Activated CD4-positive, alpha-beta T cell treated with anti-CD3 and anti-CD28 coated beads, Interleukin-2, amount 50 U/mL, for 24 hours (primary cell): ENCODE measurements at places on chromosomes 2 and 18.

DNA sequence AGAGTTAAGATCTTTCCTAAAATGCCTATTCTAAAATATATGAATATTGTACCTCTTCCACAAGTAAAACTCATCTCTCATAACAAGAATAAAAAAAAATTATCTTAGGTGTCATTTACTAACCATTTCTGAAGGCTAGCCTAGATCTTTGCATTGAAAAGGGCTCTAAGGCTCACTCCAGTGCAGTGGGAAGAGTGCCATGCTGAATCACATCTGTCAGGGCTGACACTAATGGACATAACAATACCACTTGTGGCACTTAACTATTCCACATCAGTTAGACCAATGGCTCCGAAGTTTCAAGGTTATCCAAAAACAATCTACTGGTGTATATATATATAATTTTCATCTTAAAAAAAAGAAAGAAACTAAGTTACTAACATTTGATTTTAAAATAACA is 130.2 kb downstream of the EXOC6B start:
- DNase-seq = no peak

- DNase-seq = no peak
These were observed 40.5 kb downstream of the CRYGD start for GRCh38 chr2:208083807-208084206.

DNA sequence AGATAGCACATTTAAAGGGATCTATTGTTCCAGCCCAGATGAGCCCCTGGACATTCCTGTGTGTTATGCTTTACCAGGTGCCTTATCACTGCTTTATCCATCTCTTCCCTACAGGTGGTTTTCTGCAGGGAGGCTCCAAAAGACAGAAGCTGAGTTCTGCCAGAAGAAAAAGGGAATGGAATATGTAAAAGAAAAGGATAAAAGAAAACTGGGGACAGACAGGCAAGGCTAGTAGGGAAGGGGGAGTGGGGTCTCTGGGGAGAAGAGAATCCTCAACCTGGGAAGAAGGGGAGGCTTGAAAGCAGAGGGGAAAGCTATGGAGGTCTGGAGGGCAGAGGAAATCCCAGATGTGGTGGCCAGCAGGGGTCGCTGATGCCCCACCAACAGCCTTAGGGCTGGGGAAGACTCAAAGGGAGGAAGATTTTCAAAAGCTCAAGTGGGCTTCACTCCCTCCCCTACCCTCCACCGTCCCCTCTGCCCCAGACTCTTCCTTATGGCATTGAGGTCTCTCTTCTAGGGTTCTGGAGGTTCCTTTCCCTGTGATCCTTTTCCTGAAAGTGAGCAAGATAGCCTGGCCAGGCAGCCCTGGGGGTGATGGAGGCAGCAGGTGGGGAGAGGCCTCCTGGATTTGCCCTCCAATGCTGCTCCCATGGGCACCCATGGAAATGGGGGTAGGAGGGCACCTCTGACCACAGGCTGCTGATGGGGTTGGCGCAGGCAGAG is 178.1 kb upstream of the PKDCC start:
- peak; percentile 51 for DNase-seq

DNA sequence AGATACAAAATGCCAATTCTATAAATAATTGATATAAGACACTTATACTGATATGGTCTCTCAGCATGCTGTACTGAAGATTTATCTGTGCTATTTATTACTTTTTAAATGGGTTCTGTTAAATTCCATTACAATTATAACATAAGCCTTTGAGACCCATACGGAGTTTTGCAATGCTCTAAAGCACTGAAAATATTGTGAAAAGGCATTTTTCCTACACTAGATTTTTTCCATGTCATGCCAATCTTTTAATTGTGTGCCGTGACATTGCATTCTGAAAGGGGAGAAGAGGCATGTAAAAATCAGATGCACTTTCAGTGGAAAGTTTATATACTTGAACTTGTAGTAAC is 46.5 kb downstream of the EFEMP1 start:
- DNase-seq = no peak

DNA sequence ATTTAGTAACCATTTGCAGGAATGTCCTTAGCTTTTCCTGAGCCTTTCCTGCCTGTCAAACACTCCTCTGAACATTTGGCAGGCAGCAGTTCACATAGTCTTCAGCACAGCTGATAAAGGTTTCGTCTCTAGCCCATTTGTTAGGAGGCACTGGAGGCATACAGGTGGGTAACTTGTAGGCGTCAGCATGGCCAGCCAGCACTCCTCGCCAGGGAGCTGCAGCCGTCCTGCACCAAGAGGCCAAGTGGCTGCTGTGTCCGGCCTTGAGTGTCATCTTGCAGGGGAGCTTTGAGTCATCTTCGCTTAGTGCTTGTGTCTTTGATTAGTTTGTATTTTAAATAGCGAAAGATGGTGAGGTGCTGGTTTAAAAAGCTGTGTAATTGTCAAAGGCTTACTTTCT is 120.3 kb upstream of the NFATC1 start:
- no peak for DNase-seq

- DNase-seq = no peak
These were observed 42.0 kb downstream of the EPHA4 start for GRCh38 chr2:221529943-221530652.

GRCh38 chr2:164593959-164594358 is 27.3 kb downstream of the GRB14 start:
- DNase-seq = no peak

DNA sequence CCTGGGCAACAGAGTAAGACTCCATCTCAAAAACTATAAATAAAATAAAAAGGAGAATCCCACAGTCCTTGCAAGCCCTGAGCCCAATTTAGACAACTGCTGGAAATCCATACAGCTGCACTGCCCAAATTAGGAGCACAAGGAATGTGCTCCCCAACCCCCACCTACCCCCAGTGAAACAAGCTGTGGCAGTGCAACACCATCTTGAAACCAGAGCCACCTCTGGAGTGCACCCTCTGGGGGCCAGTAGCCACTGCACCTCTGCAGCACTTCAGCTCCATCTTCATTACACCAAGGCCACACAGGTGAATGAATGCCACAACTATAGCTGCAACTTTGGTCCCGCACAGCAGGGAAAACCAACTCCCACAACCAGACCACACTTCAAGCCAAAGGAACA is 37.3 kb downstream of the USP34 start:
- DNase-seq = no peak

GRCh38 chr2:239736358-239737143 is 288.6 kb downstream of the NDUFA10 start:
- DNase-seq = no peak

DNA sequence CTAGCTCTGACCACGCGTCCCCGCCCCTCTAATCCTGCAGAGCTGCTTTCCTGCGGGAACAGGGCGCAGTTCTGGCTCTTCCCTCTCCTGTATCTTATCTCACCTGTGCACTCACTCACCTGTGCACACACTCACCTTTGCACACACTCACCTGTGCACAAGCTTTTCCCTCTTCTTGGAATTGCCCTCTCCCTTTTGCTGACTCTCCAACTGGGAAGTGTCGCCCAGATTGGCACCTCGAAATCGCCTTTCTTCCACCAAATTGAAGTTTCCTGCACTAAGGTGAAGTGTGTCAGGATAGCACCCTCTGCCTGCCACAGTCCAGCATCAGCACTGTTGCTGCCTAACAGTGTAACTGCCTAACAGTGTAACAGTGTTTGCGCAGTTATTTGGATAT is 566 bp upstream of the CMPK2 start:
- no peak for DNase-seq

- DNase-seq = no peak
These were observed 34.7 kb downstream of the ICOS start for GRCh38 chr2:203971251-203971650.

GRCh38 chr2:239912171-239912937 is 112.8 kb downstream of the NDUFA10 start:
- DNase-seq = no peak

GRCh38 chr18:55096263-55096951 is 137.1 kb upstream of the CCDC68 start:
- no peak for DNase-seq
